ENCODE measurements at places on chromosomes 12 and 14.
A peak's percentile ranks its signal among the peaks of the same experiment; 100 is the strongest.

GRCh38 chr12:124557518-124558223 is 9.7 kb downstream of the NCOR2 start:
- DNase-seq: no peak

DNA sequence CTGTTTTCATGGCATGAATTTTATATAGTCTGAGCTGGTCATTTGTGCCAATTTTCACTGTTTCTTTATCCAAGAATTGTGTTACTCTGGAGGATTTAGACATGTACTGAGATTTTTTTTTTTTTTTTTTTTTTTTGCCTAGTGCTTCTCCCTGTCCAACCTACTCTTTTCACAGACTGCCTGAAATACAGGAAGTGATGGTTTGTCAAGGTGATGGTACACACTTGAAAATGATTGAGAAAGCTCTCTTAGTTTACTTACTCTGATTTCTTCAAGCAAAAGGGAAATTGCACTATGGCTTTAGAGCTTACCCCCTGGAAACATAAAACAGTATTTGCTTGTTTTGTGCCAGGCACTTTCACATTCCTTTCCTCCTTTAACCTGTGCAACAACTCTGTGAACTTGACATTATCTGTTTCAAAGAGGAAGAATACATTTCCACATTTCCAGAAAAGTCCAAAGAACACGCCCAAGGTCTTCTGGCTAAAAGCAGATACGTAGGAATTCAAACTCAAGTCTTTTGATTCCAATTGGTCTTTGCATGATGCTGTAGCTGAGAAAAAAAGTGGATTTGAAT is 181.1 kb downstream of the SLC15A5 start:
- DNase-seq: no peak

GRCh38 chr14:87888136-87888999 is 104.6 kb downstream of the GALC start:
- DNase-seq: peak; percentile 23

GRCh38 chr12:63319386-63319785 is 168.4 kb upstream of the AVPR1A start:
- peak; percentile 74 for DNase-seq

GRCh38 chr14:104856157-104856868 is 8.8 kb upstream of the CEP170B start:
- no peak for DNase-seq

DNA sequence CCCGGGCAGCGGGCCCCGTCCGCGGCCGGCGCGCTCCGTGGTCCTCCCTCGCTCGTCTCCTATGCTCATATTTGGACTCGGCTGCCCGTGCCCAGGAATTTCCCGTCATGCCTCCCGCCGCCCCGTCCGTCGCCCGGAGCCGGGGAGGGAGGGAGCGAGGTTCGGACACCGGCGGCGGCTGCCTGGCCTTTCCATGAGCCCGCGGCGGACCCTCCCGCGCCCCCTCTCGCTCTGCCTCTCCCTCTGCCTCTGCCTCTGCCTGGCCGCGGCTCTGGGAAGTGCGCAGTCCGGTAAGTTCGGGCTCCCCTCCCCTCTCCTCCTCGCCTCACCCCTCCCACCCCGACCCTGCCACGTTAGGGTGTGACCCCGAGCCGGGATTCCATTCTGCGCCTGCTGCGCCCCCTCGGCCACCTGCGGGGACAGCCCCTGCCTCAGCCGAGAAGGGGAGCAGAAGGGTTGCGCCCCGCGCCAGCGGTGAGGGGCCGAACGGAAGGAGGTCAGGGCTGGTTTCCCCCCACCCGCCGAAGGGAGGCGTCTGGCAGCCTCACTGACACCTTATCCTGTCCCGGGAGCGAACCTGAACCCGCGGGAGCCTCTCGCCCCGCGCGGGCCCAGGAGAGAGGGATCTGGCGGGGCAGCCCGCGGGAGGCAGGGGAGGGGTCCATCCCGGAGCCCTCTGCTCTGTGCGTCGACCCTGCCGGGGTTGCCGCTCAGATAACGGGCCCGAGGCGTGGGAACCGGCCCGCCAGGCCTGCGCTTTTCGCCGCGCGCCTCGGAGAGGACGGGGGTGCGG is at the start of gene MSRB3:
MSRB3 (plus strand) TSS at position 108 of the 793 bp plus-strand sequence. CDS start 29,897 bp downstream, outside the sequence.
- peak; percentile 51 for DNase-seq

GRCh38 chr14:93089521-93090269 is 26.0 kb downstream of the ITPK1 start:
- DNase-seq: no peak

GRCh38 chr14:82755476-82755875 is 1221.8 kb upstream of the SEL1L start:
- no peak for DNase-seq

GRCh38 chr14:102508410-102508773 is 1.2 kb downstream of the ANKRD9 start:
- DNase-seq: peak; percentile 27

- DNase-seq: peak; percentile 75
Measured at GRCh38 chr12:48351022-48351708, 446 bp upstream of the ZNF641 start.

GRCh38 chr12:6821591-6822425 is at the start of gene GPR162:
GPR162 (plus strand) TSS chr12:6821821; CDS start chr12:6823899, 2,078 bp downstream.
- DNase-seq: peak; percentile 24

- no peak for DNase-seq
Measured at GRCh38 chr14:100303179-100303578, 3.1 kb downstream of the SLC25A29 start.

GRCh38 chr14:20706657-20707355 is 18.2 kb downstream of the ANG start:
- DNase-seq: no peak

DNA sequence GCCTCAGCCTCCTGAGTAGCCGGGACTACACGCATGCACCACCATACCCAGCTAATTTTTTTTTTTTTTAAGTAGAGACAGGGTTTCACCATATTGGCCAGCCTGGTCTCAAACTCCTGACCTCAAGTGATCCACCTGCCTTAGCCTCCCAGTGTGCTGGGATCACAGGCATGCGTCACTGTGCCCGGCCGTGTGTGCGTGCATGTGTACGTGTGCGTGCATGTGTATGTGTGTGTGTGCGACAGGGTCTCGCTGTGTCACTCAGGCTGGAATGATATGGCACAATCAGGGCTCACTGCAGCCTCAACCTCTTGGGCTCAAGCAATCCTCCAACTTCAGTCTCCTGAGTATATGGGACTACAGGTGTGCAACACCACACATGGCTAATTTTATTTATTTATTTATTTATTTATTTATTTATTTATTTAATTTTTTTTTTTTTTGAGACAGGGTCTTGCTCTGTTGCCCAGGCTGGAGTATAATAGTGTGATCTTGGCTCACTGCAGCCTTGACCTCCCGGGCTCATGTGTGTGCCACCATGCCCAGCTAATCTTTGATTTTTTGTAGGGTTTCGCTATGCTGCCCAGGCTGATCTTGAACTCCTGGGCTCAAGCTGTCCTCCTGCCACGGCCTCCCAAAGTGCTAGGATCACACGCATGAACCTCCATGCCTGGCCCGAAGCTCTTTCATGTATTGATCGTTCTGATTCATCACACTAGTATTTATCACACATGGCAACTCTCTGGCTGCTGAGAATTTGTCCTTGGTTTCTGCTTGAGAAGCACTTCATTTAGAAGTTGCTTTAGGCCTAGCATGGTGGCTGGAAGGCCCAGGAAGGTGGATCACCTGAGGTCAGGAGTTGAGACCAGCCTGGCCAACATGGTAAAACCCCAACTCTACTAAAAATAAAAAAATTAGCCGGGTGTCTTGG is 35.9 kb upstream of the CLIP1 start:
- no peak for DNase-seq

DNA sequence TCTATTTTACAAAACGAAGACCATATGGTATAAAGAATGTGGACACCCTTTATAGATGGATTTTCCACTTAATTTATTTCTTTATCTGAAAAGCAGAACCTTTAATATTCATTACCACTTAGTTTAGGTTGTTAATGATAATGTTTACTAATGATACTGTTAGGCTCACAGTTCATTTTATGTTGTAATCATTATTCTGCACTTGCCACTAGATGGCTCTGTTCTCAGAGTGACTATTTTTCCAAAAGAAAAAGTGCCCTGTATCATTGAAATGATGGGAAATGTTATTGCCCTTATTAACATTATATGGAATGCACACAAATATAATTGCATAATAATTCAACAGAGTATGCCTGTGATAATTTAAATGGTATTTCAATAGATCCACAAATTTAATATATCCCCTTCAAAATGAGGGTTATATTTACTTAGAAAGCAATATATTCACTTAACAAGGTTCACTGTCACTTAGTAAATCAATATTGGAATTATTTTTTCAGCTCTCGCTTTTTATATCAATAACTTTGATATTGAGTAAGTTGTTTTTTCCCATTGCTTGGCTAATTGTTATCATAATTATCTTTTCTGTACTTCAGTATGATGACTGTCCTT is 95.7 kb downstream of the PDE3A start:
- DNase-seq: peak; percentile 21

- DNase-seq: no peak
Measured at GRCh38 chr14:58395562-58395811, 243 bp upstream of the TOMM20L start.

GRCh38 chr12:110983811-110984210 is 63.4 kb upstream of the MYL2 start:
- DNase-seq: no peak

- DNase-seq: no peak
Measured at GRCh38 chr14:99128185-99128584, 143.8 kb downstream of the BCL11B start.
